Left kidney (tissue), 8 donors: ENCODE measurements at places on chromosomes 5 and 9. TPM values are rescaled to one million over a fixed set of nuclear protein-coding genes. Genes with fewer than 3 reads are reported as not detected.

CACFD1 gene
- 27.3 TPM for polyA plus RNA-seq

FREM1 gene
- 206 TPM for polyA plus RNA-seq

IFNA13 gene
- polyA plus RNA-seq: not detected

TRUB2 gene
- polyA plus RNA-seq: 37.6 TPM

PCDHGA10 gene
- 3.7 TPM for polyA plus RNA-seq

CATSPER3 gene
- polyA plus RNA-seq: 1.7 TPM

GABRG2 gene
- 0.03 TPM for polyA plus RNA-seq

ELP1 gene
- polyA plus RNA-seq: 52.3 TPM

CYLC2 gene
- polyA plus RNA-seq: not detected

RAPGEF1 gene
- 40.2 TPM for polyA plus RNA-seq

TXNDC8 gene
- not detected for polyA plus RNA-seq

FAM200C gene
- polyA plus RNA-seq: 18.8 TPM

ENC1 gene
- 102 TPM for polyA plus RNA-seq

PHF24 gene
- polyA plus RNA-seq: 0.33 TPM
